ENCODE measurements at places on chromosomes 2 and 18.

DNA sequence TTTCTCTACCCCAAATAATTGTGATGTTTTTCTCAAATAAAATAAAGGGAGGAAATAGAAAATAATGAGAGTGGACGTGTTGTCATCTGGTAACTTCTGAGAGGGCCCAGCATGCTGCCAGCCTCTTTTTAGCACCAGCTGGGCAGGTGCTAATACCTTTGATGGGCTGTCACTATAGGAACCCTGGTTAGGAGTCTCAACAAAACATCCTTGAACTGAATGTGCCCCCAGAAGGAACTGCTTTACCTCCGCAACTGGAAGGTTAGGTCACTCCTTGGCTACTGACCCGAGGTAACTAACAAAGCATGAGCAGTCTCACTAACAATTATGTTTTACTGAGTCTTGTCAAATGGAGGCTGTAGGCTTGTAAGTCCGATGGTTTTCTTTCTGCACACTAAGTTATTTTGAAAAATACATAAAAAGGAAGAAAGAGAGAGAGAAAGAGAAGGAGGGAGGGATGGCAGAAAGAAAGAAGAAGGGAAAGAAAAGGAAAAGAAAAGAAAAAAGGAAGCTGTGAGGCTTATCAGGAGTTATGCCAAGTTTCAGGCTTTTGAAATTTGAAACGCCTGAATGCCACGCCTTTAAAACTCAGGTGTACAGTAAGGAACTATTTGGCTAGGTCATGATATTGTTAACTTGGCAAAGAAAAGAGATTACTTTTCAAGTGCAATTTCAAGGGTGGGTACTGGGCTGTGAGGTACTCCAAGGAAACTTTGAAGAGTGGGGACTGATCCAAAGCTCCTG lies 91.0 kb downstream of the TGIF1 start:
- no peak for DNase-seq

- no peak for DNase-seq
Measured at GRCh38 chr18:47163241-47163640, 12.9 kb downstream of the IER3IP1 start.

DNA sequence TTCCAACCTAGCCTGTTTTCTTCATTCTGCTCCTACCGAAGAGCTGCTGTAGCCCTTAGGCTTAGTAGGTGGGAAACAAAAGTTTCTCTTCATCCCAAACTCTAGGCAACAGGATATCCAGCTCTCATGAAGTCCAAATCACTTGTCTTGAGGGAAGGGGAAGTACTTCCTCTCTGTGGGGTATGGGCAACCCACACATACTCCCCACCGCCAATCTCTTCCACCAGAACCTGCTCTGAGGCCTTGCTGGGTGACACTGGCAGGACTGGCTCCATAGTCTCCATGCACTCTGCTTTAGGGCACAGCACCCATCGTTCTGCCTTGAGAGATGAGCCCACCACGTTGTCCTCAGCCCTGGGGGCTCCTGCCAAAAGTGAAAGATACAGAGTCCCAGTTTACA lies 173.0 kb downstream of the NCK2 start:
- DNase-seq = no peak

DNA sequence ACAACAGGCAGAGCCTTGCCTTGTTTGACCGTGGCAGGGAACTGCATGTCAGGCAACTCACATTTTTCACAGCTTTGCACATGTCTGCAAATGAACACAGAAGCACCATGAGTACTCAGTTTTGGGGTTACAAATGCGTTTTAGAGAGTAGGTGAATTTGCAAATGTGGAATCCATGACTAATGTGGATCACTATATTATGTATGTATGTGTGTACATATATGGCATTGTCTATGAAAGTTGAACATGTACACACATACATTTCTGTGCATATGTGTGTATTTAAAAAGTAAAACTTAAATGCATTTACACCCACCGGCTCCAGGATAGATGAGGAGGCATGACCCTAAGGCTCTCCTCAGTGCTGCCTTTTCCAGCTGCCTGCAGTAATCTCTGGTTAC lies 65.1 kb downstream of the SOWAHC start:
- DNase-seq = no peak

- DNase-seq = no peak
Measured at GRCh38 chr2:203097735-203098134, 83.1 kb downstream of the NBEAL1 start.

- DNase-seq = no peak
Measured at GRCh38 chr2:167602122-167602521, 645.3 kb downstream of the STK39 start.

GRCh38 chr18:79522451-79523205 lies 126.9 kb downstream of the NFATC1 start:
- peak; percentile 41 for DNase-seq

DNA sequence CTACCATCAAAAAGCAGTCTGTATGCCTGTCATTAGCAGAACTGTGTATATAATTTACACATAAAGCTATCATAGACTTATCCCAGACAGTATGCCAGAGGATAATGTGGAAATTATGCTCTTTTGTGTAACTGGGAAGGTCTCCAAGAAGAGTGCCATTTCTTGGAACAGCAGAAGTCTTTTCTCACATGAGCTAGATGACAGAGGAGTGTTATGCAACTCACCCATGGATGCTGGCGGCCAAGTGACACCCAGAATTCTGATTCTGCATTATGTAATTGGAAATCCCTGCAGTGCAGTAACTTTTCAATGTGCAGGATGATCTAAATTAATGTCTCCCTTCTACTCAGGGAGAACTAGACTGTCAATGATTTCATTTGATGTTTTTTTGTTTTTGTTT lies 160.0 kb downstream of the UBE2E3 start:
- DNase-seq = no peak

- DNase-seq = no peak
Measured at GRCh38 chr2:217807025-217807424, 195.8 kb downstream of the TNS1 start.

DNA sequence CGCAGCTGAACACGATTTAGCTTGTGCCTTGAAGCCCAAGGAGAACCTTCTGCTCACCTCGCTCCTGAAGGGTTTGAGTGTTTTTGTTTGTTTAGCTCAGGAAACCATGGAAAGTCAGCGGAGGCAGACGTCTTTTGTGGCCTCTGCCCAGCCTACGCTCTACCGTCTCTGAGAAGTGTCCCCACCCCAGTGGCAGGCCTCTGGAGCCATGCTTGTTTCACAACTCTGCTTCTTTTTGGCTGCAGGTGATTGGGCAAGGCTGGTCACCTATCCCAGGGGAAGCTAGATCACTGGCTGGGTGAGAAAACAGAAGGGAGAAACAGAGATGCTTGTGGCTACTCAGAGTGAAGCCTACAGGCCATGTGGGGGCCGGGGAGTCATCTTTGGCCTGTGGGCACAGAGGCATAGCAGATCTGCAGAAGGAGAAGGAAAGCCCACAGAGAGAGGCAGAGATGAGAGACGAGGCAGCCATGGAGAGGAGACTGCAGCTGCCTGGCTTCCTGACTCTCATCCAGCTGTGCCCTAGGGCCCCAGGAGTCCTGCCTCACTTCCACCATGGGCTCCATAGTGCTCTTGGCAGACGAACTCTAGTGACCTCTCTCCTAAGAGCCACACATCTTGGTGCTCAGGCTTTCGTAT lies 50.1 kb downstream of the CIB4 start:
- DNase-seq = no peak

DNA sequence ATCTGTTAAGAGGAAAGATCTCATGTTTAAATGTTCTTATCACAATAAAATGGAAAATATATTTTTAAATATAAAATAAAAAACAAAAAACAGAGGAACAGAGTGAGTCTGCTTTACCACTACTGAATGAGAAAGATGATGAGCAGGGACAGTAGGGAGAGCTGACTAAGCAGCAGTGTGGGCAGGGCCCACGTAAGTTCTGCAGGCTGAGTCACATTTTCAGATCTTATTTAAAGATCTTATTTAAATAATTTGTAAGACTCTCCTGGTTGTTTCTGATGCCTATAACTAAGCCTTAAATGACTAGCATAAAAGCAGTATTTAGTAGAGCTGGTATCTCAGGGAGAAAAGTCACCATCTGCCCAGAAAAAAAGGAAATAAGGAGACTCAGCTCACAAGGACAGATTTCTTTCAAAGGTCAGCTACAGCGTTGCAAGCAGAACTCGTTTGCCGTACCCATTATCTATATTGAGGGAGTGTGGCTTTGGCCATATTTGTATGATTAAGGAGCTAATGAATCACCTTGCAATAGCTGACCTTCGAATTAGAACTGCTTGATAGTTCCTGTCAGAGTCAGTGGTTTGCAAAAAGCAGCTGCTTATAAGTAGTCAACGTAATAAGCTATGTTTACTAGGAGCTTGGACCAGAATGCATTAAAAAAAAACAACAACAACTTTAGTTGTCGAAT lies 322.1 kb upstream of the CHAC2 start:
- no peak for DNase-seq

GRCh38 chr2:187302116-187302515 lies 145.9 kb downstream of the CALCRL start:
- no peak for DNase-seq

DNA sequence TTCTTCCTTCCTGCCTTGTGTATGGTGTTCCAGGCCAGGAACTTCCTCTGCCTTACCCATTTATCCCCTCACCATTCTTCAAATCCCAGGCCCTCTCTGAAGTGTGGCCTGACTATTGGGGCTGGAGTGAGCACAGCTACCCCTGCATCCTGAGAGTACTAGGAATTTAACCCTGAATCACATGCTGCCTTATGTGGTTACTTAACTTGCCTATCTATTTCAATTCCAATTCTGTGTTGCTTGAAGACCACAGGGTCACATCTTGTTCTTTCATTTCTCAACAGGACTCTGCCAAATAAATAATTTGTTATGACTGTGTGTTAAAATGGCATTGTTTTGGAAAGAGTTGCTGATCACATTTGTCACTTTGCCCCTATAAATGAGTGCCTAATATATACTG lies 108.6 kb downstream of the CERS6 start:
- no peak for DNase-seq

GRCh38 chr2:220163486-220163885 lies 536.1 kb downstream of the SLC4A3 start:
- no peak for DNase-seq

- DNase-seq = no peak
Measured at GRCh38 chr18:52341608-52342381, 1.8 kb downstream of the DCC start.
